NCI-H510A treated with DMSO at 0.1 percent for 48 hours (cell line): ENCODE measurements at places on chromosomes 16 and 17.

DNA sequence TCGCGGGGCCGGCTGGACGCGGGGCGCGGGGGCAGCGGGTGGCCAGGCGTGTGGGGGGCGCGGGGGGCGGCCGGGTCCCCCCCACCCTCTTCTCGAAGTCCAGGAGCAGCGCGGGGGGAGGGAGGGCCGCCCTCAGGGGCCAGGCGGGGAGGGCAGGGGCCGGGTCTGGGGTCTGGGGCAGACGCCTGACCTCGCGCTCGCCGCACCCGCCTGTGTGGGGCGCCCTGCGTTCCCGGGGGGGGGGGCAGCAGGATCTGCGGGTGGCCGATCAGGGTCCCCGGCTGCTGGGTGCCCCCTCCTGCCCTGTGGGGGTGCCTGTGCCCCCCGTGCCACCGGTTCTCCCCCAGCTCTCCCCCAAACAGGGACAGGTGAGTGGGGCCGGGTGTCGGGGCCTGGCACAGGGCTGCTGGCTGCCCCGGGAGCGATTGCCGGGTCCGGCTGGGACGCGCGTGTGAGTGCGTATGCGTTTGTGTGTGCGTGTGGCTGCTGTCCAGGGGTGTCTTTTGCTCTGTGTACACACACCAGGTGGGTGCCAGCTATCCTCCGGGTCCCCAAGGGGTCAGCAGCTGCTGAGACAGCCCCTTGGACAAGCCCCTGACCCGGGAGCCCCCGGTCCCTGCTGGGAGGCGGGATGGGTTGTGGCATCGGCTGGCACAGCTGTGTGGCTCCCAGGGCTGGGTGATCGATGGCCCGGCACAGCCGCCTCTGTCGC lies 663 bp downstream of the PRR35 start:
- no peak for DNase-seq

DNA sequence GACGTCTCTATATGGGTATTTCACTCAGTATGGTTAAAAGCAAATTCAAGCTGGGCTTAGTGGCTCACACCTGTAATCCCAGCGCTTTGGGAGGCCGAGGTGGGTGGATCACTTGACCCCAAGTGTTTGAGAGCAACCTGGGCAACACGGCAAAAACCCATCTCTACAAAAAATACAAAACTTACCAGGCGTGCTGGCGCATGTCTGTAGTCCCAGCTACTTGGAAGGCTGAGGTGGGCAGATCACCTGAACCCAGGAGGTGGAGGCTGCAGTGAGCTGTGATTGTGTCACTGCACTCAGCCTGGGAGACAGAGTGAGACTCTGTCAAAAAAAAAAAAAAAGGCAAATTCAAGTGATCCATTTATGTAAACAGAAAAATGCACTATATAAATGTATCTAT lies 1.3 kb upstream of the TNFRSF17 start:
- DNase-seq: no peak

GRCh38 chr16:1075546-1075945 lies 3.0 kb downstream of the SSTR5 start:
- DNase-seq: no peak

DNA sequence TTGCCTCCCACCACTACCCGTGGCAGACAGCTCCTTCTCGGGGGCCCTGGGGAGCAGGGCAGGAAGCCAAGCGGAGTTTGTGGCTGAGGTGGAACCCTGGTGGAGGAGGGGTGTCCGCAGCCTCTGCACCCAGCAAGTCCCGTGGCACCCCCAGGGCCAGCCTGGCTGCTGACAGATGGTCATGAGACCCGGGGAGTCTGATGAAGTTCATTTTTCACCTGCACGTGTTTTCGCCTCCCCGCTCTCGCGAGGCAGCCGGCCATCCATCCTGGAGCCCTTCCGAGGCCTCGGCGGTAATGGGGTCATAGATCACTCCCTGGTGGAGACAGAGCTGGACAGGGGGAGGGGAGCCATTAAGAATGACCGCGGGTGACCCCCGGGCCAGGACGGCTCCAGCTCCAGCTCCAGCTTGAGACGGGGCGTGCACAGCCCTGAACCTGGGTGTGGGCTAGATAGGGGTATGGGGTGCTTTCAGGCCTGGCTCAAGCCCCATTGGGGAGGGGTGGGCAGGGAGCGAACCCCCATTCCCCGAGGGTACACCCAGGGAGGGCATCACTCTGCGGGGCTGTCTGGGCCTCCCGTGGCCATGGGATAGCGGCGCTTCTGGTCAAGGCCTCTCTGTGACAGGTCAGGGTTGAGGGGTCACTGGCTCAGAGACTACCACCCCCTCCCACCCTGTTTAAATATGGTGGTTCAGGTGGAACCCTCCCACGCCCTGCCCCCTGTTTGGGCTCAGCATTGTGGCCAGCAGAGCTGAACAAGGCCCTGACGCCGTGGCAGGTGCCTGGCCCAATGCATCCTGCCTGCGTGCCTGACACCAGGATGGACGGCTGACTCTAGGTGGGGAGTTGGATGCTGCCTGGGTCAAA lies 227.4 kb upstream of the GSE1 start:
- no peak for DNase-seq

- DNase-seq: no peak
Observed at GRCh38 chr17:50966163-50966666, 100.1 kb upstream of the TOB1 start.

DNA sequence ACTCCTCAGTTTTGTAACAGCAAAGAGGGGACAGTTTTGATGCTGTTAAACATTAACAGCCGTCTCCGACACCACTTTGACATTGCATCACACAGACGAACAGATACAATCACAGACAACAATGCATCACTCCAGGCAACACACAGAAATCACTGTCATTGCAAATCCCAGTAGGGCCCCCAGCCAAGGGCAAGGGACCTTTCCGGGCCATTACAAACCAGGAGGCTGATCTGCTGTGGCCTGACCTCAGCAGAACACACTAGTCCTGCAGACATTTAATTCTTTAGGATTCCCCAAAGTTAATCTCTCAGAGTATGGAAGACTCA lies 136.2 kb upstream of the RCVRN start:
- no peak for DNase-seq

DNA sequence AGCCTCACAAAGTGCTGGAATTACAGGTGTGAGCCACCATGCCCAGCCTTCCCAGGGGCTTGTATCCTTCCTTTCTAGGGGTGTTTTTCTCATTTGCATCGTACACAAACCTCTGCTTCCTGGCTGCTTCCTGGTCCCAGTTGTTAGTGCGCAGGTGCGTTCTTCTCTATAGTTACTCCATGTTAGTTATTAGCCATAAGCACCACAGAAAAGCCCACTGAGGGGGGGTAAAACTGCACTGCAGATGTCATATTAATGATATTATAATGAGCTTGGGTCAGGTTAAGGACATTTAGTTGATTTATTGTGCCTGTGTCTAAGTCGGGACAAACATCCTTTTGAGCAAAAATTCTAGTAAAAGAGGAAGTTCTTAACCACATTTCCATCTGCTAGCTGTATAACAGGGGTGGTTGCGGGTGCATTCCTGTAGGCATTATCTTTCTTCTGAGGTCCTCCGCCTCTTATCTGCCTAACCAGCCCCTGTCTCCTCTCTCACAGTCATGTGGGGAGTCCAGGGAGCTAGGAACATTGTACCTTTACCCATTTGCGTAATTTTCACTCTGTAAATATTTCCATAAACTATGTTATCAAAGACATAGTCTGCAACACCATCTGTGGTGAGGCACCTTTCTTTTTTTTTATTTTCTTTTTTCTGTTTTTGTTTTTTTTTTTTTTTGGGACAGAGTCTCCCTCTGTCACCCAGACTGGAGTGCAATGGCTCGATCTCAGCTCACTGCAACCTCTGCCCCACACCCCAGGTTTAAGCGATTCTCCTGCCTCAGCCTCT lies 23.6 kb upstream of the ATF7IP2 start:
- DNase-seq: no peak
